ENCODE measurements at places on chromosomes 16 and 17.

DNA sequence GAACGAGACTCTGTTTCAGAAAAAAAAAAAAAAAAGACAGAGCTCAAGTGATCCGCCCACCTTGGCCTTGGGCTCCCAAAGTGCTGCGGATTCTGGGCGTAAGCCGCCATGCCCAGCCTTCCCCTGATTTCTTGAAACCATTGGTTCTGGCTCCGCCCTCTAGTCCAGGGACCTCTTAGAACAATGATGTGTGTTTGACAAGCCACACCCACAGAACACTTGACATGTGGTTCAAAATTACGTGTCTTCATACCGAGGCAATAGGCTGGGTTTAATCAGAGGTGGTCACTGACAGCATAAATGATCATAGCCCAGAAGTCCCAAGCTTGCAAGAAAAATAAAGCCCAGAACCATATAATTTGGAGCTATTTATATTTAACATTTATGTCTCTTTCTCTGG is 23.0 kb downstream of the KNOP1 start:
- no peak for DNase-seq

- DNase-seq: no peak
These were observed 2.6 kb downstream of the HBM start for GRCh38 chr16:168424-168823.

DNA sequence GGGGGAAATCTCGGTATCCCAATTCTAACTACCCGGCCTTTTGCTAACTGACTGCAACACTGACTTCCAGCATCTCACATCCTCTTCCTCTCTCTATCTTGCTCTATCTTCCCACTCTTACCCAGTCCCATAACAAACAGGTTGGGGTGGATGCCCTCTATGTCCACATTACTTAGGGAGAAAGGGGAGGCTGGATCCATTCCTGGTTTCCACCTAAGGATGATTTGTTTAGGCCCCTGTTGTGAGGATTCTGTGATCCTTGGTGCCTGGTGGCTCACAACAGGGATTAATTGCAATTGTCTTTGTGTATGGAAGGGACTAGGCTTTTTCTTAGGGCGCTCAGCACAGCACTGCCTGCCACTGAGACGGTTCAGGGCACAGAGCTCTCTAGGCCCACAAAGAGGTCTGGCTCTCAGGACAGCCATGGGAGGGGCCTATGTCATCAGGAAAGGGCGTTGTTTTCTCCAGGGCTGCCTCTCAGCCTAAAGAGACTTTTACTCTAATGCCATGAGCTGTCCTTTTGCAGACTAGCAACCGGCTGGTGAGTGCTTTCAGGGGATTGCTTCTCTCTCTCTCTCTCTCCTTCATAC is 612.1 kb upstream of the SALL1 start:
- no peak for DNase-seq

GRCh38 chr16:22321340-22322001 is 24.3 kb downstream of the POLR3E start:
- DNase-seq: peak; percentile 30

- no peak for DNase-seq
These were observed 2.0 kb downstream of the SEPHS2 start for GRCh38 chr16:30443631-30444030.

DNA sequence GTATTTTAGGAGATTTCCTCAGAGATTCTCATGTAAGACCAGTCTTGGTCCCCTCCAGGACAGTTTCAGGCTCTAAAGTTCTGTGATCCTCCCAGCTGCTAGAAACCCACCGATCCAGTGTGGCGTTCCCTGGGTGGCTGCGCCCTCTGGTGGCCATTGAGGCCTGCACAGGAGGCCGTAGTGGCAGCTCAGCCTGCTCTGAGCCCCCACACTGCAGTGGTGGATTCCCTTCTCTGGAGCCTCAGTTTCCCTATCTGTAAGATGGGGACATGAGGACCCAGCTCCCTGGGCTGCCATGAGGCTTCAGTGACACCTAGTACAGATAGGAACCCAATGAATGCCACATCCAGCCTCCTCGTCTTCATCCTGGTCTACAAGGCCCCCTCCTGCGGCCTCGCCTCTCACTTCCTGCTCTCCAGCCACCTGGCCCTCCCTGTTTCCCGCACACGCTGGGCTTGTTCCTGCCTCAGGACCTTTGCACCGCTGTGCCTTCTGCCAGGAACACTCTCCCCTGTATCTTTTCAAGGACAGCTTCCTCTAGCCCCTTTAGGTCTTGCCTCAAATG is 16.5 kb downstream of the CCDC102A start:
- peak; percentile 67 for DNase-seq

DNA sequence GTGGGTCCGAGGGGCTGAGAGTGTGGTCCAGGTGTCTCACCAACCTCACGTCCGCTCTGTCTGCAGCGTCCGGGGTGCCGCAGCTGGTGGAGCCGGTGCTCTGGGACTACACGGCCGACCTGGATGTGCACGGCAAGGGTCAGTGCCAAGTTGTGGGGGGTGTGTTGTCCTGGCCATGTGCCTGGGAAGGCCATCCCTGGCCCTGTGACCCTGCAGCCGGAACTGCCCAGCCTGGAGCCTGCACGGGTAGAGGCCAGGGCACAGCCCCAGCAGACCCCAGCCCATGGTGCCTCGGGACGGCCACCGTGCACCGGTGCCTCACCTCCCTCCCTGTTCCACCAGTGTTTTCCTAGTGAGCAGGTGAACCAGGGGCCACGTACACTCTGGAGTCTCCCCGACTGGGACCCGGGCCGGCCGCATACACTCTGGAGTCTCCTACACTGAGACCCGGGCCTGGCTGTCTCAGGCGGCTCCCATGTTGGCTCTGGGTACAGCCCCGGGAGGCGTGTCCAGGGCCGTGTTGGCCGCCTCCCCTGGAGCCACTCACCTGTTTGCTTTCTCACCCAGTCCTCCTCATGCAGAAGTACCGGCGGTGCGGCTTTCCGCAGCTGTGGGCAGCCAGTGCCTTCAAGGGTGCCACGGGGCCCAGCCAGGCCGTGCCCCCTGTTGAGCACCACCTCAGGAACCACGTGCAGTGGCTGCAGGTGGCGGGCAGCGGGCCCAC is 13.8 kb downstream of the CYBC1 start:
- no peak for DNase-seq

DNA sequence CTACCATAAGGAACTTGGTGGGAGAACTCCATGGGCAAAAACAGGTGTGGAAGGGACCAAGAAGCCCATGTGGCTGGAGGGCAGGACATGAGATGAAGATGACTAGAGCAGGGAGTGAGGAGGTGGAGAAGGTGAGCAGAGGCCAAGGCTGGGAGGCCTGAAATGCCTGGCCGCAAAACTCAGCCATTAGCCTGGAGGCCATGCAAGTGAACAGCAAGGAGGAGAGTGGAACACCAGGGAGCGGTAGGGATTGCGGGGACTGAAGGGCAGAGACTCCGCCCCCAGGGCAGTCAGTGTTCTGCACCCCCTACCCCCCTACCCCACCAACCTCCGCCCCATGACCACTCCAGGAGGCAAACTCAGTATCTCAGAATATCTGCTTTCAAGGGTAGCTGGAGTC is 17.0 kb downstream of the BCL7C start:
- DNase-seq: no peak

DNA sequence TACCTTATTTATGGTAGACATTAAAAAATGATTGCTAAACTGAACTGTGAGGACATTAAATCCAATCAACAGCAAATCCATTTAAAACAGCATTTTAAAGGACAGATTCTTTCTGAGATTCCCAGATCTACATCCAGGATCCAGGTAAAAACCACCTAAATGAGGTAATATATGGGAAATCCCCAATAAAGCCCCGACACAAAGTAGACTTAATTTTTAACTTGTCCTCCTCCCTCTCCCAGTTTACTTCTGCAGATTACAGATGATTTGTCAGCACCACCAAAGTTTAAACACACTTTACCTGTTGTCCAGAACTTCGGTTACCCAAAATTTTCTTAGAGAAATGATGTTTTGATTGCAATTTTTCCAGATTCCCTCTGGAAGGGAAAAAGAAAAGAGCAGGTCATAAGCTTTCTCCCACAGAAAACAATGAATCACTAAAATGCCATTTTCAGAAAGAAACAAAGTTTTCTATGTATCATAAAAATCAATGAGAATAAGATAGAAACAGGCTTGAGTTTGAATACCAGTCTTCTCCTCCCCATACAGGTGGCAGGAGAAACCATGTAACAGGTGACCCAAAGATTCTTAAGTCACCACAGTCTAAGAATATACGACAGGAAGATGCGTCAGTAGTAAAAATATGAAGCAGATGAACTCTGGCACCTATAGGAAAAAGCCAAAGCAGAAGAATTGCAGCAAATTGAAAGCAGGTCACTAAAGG is 22.8 kb downstream of the GJC1 start:
- no peak for DNase-seq

DNA sequence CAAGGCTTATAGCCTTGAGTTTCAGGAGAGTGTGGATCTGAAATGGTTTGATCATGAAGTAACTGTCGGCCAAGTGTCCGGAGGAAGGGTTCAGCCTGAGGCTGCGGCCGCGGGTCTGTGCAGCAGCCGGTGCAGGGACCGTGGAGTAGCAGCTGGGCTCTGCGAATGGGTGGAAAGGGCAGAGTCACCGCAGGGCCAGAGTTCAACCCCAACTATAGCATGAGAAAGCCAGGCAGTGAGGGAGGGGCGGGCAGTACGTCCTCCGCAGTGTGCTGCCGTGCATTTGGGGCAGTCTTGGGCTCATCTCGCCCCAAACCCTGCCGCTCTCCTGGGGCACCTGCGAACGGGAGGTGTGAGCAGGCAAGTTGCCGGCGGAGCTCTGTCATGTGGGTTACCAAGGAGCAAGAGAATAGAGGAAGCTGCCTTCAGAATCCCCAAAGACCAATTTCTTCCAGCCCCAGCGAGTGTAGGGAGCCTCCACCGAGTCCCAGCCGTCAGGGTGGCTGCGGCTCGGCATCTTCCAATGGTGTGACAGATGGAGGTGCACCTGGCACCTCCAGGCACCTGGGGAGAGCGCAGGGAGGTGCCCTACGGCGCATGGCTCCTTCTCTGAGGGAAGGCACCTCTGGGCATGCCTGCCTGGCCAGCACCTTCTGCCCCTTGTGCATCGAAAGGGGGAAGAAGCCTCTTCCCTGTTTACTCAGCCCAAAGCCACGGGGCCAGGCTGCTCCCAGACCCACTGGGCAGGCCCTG is 87.3 kb downstream of the RPA1 start:
- no peak for DNase-seq

DNA sequence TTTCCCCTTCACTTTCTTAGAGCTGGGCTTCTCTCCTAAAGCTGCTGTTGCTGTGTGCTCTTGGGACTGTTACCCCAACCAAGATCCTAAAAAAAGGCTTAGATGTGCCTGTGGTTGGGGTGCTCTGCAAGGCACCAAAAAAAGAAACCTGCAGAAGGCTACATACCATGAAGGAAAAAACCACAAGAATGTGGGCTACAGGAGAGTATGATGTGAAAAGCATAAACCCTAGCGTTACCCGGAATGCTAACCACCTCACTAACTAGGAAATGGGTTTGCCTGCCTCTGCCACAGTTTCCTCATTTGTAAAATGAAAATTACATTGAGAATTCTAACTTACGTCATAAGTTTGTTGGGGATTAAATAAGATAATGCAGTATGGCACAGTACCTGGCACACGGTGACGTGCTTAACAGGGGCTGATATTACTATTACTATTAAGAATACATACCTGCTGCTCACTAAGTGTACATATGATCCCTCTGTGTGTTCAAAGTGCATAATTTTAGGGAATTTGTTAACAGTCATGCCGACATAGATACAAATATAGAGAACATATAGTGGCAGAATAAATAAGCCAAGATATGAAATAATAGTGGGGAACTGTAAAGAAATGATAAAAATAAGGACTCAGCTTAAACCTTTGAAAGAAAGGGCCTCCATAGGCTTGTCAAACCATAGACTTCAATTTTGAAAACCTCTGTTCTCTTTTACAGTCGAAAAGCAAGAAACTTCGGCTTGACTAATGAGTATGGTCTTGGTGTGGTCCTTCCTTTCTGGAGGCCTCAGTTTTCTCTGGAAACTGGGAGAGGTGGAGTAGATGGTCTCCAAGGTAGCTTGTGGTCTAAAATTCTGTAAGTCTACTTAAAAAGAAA is 177.8 kb upstream of the TBX2 start:
- DNase-seq: no peak

- no peak for DNase-seq
These were observed 23.0 kb upstream of the SMG8 start for GRCh38 chr17:59186850-59187249.

GRCh38 chr16:58488531-58488930 is 11.4 kb upstream of the NDRG4 start:
- no peak for DNase-seq

DNA sequence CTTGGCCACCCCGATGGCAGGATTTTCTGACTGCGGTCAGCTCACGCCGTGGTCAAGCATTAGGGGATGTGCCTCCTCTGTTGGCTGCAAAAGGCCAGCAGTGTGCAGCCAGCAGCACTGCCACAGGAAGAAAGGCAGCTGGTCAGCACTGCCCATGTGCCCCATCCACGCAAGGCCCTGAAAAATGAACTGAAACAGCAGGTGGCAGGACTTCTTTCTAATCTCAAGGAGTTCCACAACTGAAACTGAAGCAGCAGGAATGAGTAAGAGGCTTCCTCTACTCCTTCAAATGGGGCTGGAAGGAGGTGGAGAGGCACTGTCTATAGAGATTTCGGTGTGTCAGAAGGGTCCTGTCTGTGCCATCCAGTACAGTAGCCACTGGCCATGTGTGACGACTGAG is 3.2 kb downstream of the ZNF500 start:
- DNase-seq: no peak

- no peak for DNase-seq
These were observed 114.5 kb downstream of the CLEC16A start for GRCh38 chr16:11058832-11059231.

GRCh38 chr17:66777689-66778225 is 57.2 kb upstream of the CACNG5 start:
- no peak for DNase-seq

GRCh38 chr17:55062921-55063320 is 94.4 kb downstream of the STXBP4 start:
- no peak for DNase-seq

GRCh38 chr17:27408891-27409290 is 47.4 kb upstream of the KSR1 start:
- DNase-seq: no peak

DNA sequence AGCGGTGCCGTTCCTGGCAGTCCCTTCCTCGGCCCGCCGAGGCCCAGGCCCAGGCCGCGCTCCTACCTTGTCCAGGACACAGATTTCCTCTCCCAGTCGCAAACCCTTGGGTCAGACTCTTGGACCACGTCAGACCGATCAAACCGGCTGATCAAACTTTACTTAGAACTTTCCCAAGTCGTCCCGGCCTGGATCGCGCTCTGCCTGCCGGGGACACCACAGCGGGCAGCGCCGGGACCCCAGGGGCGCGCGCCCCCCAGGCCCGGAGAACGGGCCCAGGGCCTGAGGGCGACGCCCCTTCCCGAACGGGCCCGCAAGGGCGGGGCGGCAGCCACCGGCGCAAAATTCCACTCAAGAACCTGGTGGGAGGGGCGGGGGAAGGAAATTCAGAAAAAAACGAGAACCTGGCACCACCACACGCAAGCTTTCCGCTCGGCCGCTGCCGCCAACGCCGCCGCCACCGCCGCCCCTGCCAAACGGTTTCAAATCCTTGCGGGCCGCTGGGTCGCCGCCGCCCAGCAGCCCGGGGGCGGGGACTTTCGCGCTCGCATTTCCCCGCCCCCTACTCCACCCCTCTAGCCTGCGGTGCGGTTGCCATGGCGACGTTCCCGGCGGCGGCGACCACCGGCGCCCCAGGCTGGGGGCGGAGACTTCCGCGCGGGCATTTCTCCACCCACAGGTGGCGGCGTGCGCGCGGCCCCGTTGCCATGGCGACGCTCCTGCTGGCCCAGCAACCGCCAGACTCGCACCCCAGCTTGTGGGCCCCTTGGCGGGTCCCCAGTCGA is at the start of gene CEP112:
TSS of gene CEP112 (minus strand) at position 541 of the 785 bp plus-strand sequence.
- peak; percentile 77 for DNase-seq

GRCh38 chr16:57736419-57737351 is 1.1 kb downstream of the KATNB1 start:
- DNase-seq: peak; percentile 35

All from activated T-cell treated with anti-CD3 and anti-CD28 coated beads for 24 hours (primary cell).